H4 (cell line): ENCODE measurements at places on chromosomes 5 and 9. TPM values are rescaled to one million over a fixed set of nuclear protein-coding genes. Genes with fewer than 3 reads are reported as not detected.

The CDH9 gene
- not detected in 2 replicates for total RNA-seq

The JAKMIP2 gene
- 8.4 and 11.7 TPM in 2 replicates for total RNA-seq

The LRRC19 gene
- not detected in 2 replicates for total RNA-seq

The TEK gene
- total RNA-seq: 0.35 and 0.68 TPM in 2 replicates

The CD74 gene
- 1.6 and 11.7 TPM in 2 replicates for total RNA-seq

The IFNA4 gene
- 0.27 TPM in 1 of 2 replicates, not detected in the other for total RNA-seq

The PPP1R26 gene
- 9.2 and 10.3 TPM in 2 replicates for total RNA-seq

The SLC25A2 gene
- total RNA-seq: not detected in 2 replicates

The SOWAHA gene
- 0.08 TPM in 1 of 2 replicates, not detected in the other for total RNA-seq

The SFXN1 gene
- total RNA-seq: 304 and 322 TPM in 2 replicates

The KLF4 gene
- total RNA-seq: 2.3 and 3.1 TPM in 2 replicates

The SNCB gene
- 0.48 TPM in 1 of 2 replicates, not detected in the other for total RNA-seq

The KIF12 gene
- total RNA-seq: not detected in 2 replicates

The OR1N1 gene
- not detected in 2 replicates for total RNA-seq

The SPINK9 gene
- total RNA-seq: not detected in 2 replicates

The EXOSC2 gene
- total RNA-seq: 51.5 and 63.6 TPM in 2 replicates

The DOCK8 gene
- 0.15 and 0.58 TPM in 2 replicates for total RNA-seq

The SPINK13 gene
- not detected in 2 replicates for total RNA-seq

The PCDHB4 gene
- 0.21 TPM in 1 of 2 replicates, not detected in the other for total RNA-seq

The C8G gene
- not detected in 2 replicates for total RNA-seq

The CRAT gene
- total RNA-seq: 14.5 and 21.2 TPM in 2 replicates

The OR13C3 gene
- total RNA-seq: not detected in 2 replicates

The ST8SIA4 gene
- total RNA-seq: 28.9 and 29.0 TPM in 2 replicates

The SLC36A2 gene
- total RNA-seq: 0.14 TPM in 1 of 2 replicates, not detected in the other

The SMIM33 gene
- not detected in 2 replicates for total RNA-seq

The HAVCR2 gene
- total RNA-seq: 0.02 TPM in 1 of 2 replicates, not detected in the other

The KIF4B gene
- total RNA-seq: 0.02 TPM in 1 of 2 replicates, not detected in the other

The PCA3 gene
- total RNA-seq: not detected in 2 replicates

The CRB2 gene
- total RNA-seq: not detected in 2 replicates

The IL13 gene
- not detected in 2 replicates for total RNA-seq

The DNAH5 gene
- 1.5 TPM in 2 replicates for total RNA-seq

The CSNK1G3 gene
- 34.8 and 45.6 TPM in 2 replicates for total RNA-seq

The CDX1 gene
- not detected in 2 replicates for total RNA-seq

The SPAAR gene
- 0.12 and 0.27 TPM in 2 replicates for total RNA-seq

The CCDC171 gene
- 1.8 and 2.2 TPM in 2 replicates for total RNA-seq

The CDH12 gene
- total RNA-seq: 49.2 and 71.9 TPM in 2 replicates

The ABCA1 gene
- total RNA-seq: 10.9 and 11.6 TPM in 2 replicates
